Stimulated activated CD4-positive, alpha-beta T cell treated with anti-CD3 and anti-CD28 coated beads, Interleukin-1b, Interleukin-23, amount 100 ng/mL, for 24 hours (primary cell): ENCODE measurements at places on chromosomes 2 and 18.

DNA sequence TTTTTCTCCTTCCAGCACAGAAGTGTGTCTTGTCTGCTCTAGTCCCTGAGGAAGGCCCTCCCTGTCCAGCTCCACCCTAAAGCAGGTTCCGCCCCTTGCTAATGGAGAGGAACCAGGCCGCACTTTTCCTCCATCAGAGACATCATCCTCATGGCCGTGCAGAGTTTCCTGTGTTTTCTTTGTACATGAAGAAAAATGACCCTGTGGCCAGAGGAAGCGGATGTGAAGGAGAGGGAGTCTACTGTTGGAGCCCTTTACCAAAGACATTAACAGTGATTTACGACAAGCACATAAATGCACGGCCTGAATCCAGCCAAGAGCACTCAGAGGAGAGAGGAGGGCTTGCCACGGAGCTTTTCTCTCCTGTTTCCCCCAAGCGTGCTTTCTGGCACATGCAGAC, 109.5 kb downstream of the RNF144A start:
- no peak for DNase-seq

- no peak for DNase-seq
Observed at GRCh38 chr2:70347831-70348230, 46.0 kb upstream of the FAM136A start.

- no peak for DNase-seq
Observed at GRCh38 chr18:7568426-7568825, 1.3 kb downstream of the PTPRM start.

DNA sequence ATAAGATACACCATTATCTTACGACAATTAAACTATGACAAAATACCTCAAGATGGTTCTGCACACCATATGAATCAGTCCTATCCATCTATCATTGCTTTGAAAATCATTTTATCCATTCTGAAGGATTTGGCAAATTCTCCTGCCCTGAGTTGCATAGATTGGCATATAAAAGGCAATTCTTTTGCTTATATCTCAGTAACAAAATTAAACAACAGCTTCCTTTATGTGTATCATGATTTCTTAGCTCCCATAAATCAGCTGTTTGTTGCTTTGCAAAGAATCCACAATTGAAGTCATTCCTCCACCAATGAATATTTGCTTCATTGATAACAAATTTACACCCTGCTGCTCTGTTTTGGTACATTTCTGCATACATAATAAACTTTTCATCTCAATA, 61.7 kb downstream of the ITGB6 start:
- DNase-seq = no peak
